ENCODE measurements at places on chromosomes 16 and 17.
A peak's percentile ranks its signal among the peaks of the same experiment; 100 is the strongest.

- DNase-seq = peak; percentile 42
Measured at GRCh38 chr17:50719924-50720794, 756 bp downstream of the LUC7L3 start.

DNA sequence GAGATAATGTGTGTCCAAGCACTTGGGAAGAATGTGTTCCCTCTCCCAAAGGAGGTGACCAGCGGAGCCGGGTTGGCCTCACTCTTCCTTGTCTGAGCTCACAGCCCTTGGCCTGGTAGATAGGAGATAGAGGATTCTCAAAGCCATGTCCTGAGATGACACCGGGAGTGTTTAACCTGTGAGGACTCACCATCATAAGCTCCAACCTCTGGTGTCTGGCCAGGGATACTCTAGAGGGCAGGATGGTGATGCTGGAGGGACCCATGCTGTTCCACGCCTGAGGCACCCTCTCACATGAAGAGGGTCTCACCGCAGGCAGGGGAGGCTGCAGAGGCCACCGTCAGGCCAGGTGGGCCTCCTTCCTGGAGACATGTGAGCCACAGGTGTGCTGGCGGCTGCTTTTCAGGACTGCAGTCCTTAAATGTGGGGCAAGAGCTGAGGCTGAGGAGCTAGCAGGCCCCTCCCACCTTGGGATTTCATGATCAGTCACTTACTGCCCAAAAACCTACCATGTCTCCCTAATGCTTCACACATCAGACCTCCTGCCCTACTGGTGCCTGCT lies 6.6 kb upstream of the ZNF629 start:
- no peak for DNase-seq

DNA sequence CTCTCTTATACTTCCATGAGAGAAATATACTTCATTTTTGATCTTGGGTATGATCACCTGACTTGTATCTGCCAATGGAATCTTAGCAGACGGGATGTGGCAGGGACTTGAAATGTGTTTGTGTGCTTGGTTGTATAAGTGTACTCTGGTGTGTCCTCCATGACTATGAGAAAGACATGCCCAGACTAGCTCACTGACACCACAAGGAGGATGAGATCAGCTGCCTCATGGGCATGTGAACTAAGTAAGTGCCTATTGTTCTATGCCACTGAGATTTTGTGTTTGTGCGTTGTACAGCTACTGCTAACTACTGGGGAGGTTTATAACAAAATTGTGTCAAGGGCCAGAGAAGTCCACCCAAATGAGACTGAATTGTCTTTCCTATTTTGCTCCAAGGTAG lies 402.2 kb upstream of the SALL1 start:
- no peak for DNase-seq

DNA sequence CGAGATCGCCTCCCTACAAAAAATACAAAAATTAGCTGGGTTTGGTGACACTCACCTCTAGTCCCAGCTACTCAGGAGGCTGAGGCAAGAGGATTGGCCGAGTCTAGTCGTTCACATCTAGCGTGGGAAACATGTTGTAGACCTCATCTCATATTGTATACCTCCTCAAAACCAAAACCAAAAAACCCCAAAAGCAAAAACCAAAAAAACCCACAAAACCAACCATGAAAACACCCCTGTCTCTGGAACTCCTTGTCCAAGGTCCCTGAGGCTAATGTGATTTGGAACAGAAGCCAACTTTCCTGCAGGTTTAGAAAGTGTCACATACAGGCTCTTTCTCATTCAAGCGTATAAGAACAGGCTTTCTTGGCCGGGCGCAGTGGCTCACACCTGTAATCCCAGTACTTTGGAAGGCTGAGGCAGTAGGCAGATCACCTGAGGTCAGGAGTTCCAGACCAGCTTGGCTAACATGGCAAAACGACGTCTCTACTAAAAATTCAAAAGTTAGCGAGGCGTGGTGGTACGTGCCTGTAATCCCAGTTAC lies 29.0 kb downstream of the RAB11FIP3 start:
- no peak for DNase-seq

DNA sequence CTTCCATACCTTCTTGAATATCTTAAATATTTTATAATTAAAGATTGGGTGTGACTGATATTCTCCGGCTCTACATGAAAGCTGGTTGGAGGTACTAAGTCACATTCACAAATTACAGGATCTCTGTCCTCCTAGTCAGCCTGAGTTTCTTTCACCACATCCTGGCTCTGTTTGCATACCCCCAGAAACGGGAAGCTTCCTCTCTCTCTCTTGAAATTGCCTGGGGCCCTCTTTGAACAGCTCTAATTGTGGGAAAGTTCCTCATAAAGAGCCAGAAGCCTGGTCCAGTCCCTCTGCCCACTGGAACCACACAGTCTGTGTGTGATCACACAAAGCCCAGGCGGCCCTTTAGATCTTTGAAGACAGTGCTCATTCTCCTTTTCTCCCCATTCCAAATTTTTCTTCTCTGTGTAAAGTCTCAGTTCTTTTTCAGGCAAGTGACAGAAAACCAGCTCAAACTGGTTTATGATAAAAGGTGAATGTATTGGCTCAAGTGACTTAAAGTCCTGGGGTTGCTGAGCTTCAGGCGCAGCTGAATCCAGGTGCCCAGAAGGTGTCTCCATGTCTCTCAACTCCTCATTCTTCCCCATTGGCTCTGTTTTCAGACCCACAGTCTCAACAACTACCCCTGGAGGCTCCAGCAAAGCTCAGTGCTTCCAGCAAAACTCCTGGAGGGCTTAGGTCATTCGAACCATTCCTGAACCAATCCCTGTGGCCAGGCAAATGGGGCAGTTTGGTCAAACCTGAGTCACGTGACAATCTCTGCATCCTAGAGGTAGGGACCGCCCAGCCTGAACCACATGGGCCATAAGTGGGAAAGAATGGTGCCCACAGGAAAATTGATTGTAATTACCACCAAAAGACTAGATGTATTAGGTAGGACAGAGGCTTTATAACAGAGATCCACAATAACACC lies 8.5 kb upstream of the RAI1 start:
- no peak for DNase-seq

GRCh38 chr17:34308371-34308770 lies 10.9 kb upstream of the CCL8 start:
- DNase-seq = no peak

GRCh38 chr16:85673529-85674417 lies 15.0 kb downstream of the GINS2 start:
- DNase-seq = no peak

- DNase-seq = no peak
Measured at GRCh38 chr16:58462997-58463941, 36.7 kb upstream of the NDRG4 start.

DNA sequence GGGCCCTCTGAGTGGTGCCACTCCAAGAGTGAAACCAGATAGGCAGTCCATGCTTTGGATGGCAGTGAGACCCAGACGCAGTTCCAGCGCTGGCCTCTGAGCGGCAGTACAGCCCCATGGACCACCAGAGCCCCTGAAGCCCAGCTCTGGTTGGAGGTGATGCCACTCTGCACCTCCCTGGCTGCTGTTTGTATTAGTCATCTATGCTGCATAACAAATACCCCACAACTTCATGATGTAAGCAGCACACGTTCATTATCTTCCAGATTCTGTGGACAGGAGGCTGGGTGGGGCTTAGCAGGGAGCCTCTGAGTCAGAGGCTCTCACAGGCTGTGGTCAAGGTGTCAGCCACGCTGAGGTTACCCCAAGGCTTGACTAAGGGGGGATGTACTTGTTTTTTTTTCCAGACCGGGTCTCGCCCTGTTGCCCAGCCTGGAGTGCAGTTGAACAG lies 5.1 kb upstream of the NME4 start:
- peak; percentile 28 for DNase-seq

DNA sequence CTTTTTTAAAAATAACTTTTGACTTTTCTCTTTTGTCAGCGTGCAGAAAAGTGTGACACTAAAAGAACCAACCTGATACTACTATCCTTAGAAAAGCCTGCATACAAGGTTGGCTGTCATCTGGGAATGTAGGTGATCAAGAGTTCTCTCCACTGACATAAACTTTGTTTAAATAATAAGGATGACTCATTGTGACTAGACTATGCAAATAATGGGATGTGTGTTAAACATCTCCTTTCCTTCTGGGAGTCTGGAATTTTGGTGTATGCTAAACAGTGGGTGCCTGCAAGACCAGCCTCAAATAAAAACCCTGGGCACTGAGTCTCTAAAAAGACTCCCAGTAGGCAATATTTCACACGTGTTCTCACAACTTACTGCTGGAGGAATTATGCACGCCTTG lies 373.4 kb downstream of the CNTNAP4 start:
- no peak for DNase-seq

GRCh38 chr16:56108056-56108471 lies 83.2 kb upstream of the GNAO1 start:
- DNase-seq = no peak

GRCh38 chr16:19486750-19487325 lies 35.1 kb downstream of the GDE1 start:
- DNase-seq = no peak

- no peak for DNase-seq
Measured at GRCh38 chr17:3950584-3950983, 13.7 kb downstream of the ATP2A3 start.

DNA sequence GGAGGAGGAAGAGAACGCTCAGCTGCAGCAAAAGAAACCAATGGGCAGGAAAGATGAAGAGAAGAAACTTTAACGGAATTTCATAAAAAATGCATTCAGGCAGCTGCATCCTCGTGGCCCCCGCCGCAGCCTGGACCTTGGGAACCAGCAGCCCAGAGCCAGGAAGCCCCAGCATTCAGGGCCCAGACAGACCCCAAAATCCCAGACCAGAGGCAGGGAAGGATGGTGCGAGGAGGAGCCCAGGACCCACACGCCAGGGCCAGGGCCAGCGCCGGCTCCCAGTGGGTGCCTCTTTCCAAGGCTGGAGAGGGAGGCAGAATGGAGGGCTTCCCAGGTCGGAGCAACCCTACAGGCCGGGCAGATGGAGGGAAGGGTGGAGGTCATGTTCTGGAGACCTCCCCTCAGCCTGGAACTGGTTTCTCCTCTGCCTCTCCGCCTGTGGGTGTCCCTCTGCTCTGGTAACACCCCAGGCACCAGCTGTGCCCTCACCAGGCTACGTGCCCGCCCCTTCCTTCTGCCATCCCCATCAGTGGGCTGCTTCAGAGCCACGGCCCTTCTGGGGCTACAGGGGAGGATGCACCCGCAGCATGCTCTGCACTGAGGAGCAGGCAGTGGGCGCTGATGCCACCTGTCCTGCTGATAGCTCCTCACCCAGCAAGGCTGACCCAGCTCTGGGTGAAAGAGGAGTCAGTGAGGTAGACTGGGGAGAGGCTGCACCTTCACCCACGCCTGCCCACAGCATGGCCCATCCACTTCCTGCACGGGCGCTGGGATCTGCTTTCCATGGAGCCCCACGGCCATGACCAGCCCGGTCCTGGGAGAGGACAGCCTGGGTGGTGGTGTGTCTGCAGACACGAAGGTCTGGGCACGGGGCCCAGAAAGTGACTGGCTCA lies 1.2 kb upstream of the MIF4GD start:
- no peak for DNase-seq

DNA sequence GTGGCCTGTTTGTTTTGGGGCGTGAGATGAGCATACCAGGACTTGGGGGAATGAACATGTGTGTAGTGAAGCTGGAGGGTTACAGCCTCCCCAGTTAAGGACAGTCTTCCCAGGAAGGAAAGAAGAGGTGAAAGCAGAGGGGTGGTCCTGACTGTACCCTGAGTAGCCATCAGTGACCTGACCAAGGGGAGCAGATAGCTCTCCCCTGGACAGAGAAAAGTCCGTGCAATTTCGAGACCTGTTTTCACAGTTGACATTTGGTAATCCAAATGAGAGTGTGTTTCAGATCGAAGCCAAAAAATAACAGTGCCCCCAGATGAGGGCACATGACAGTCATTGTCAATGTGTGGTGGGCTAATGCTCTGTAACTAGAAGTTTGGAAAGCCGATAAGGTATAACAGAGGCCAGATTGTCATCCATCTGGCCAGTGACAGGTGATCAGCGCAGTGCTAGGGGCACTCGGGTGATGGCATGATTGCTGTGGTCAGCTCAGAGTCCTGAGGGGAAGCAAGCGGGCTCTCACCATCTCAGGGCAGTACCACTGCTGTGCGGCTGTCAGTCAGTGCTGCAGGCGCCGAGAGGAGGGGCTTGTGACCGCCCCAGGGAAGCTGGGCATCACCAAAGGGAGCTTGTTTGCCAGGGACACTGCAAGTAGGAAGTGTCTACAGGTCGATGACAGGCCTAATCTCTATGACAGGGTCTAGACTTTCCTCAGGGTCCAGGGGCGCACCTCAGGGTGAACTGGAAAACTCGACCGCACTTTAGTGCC lies 1.1 kb upstream of the NME2 start:
- peak; percentile 20 for DNase-seq

- no peak for DNase-seq
Measured at GRCh38 chr17:14950216-14950615, 314.9 kb downstream of the PMP22 start.

DNA sequence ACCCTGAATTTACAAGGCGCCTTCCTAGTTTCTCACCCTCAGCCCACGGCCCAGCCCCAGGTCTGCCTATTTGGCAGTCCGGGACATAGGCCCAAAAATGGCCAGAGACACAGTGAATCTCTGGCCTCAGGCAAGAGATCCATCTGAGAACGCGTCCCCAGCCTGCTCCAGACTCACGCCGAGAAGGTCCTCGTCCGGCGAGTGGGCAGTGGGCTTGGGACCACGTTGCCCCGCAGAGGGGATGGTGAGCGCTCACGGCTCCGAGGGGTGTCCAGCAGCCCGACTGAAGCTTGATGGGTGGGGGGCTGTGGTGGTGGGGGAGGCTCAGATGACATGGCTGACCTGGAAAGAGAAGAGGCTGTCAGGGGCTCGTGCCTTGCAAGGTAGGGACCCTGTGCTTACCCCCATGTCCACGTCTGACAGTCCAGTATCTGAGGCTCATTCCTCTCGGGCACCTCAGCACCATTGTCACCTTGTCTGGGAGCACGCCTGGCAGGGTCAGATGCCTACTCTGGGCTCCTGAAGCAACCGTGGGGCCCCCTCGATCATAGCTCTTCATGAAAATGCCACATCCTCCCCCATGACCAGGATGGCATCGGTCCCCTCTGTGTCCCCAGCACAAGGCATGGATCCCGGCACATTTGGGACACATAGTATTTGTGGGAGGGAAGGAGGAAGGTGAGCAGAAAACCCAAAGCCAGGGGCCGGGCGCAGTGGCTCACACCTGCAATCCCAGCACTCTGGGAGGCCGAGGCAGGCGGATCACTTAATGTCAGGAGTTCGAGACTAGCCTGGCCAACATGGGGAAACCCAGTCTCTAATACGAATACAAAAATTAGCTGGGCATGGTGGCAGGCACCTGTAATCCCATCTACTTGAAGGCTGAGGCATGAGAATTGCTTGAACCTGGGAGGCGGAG lies 9.6 kb downstream of the CARHSP1 start:
- DNase-seq = no peak

- no peak for DNase-seq
Measured at GRCh38 chr17:14746822-14747602, 446.1 kb downstream of the HS3ST3B1 start.

- DNase-seq = no peak
Measured at GRCh38 chr16:83164816-83165215, 538.0 kb downstream of the CDH13 start.

DNA sequence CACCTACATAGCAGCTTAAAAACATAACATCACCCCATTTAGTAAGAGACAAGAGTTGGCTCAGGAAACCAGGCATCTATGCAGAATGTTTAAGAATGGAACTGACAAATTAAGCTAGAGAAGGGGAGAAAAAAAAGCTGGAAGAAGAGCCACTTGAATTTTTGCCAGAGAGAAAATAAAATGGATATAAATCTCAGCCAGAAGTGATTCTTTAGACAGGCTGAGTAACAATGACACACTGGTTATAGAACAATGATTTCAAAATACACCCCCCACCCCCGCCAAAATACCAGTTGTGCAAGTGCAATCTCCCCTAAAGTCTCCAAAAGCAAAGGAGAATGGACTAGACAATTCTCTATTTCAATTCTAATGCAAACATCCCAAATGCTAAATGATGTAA lies 22.4 kb downstream of the LSM12 start:
- DNase-seq = no peak

All from NCI-H2227 treated with DMSO at 0.1 percent for 48 hours (cell line).